ENCODE measurements at places on chromosomes 5 and 9. TPM values are rescaled to one million over a fixed set of nuclear protein-coding genes. Genes with fewer than 3 reads are reported as not detected.

Gene ARID3C
- total RNA-seq: not detected

Gene PCA3
- not detected for total RNA-seq

Gene PCDHA5
- not detected for total RNA-seq

Gene FCHO2
- total RNA-seq: 3.0 TPM

Gene HAVCR1
- total RNA-seq: 4.1 TPM

Gene SIGMAR1
- total RNA-seq: 48.8 TPM

Gene CDO1
- 0.54 TPM for total RNA-seq

Gene SLC28A3
- 0.06 TPM for total RNA-seq

Gene JAKMIP2
- 4.9 TPM for total RNA-seq

Gene CA9
- total RNA-seq: 1.2 TPM

Gene GALT
- 119 TPM for total RNA-seq

Gene ARHGEF37
- 0.82 TPM for total RNA-seq

Gene EXOSC3
- total RNA-seq: 72.1 TPM

Gene AGXT2
- total RNA-seq: not detected

Gene PKD2L2
- not detected for total RNA-seq

Gene BARHL1
- total RNA-seq: not detected

Gene MAP1B
- total RNA-seq: not detected

Measured in activated naive CD8-positive, alpha-beta T cell treated with anti-CD3 and anti-CD28 coated beads, Interleukin-2, amount 10 ng/mL, durations not matched to agents 7 days and 5 days (primary cell).